ENCODE measurements at places on chromosomes 1 and 21.
A peak's percentile ranks its signal among the peaks of the same experiment; 100 is the strongest.

- DNase-seq, result no peak
Observed at GRCh38 chr1:229758101-229759036, 132.3 kb downstream of the URB2 start.

- DNase-seq, result no peak
Observed at GRCh38 chr1:211241071-211241470, 18.1 kb upstream of the RCOR3 start.

DNA sequence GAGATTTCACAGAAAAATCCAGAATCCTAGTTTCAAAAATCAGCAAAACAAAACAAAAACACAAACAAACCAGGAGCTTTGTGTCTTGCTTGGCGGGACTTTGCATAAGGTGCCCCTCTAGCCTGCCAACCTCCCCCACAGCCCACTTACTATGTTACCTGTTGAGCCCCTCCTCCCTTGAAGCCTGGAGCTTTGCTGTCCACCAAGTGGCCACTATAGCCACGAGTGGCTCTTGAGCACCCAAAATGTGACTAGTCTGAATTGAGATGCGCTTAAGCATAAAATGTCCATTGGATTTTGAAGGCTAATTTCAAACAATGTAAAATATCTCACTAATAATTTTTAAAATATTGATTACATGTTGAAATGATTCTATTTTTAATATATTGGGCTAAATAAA is 12.2 kb downstream of the TFAP2E start:
- no peak for DNase-seq

DNA sequence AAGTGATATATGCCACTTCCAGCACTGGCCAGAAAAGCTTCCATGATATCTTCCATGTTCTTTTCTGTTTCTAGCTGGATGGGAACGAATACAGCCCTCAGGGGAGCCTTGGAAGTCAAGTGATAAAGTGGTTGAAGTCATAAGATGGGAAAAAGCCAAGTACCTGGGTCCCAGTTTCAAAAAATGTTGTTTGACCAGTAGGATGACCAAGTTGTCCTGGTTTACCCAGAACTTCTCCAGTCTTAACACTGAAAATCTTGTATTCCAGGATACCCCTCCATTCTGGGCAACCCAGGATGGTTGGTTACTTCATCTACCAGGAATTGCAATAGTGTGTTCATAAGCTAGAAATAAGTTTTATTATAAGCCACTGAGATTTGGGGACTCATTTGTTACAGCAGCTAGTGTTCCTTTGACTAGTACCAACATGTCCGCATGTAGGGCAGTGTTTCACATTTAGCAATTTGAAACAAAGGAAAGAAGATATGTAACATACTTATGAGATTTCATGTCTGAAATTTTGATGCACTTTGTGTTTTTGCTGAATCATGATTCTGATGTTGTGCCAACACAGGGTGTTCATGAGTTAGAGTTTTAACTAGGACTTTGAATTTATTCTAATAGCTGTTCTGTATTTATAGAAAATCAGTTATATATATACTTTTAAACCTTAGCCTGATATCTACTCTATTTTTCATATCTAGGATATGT is 139.9 kb downstream of the TPR start:
- DNase-seq, result no peak

GRCh38 chr1:44512313-44512885 is 107.3 kb downstream of the RNF220 start:
- DNase-seq, result no peak

DNA sequence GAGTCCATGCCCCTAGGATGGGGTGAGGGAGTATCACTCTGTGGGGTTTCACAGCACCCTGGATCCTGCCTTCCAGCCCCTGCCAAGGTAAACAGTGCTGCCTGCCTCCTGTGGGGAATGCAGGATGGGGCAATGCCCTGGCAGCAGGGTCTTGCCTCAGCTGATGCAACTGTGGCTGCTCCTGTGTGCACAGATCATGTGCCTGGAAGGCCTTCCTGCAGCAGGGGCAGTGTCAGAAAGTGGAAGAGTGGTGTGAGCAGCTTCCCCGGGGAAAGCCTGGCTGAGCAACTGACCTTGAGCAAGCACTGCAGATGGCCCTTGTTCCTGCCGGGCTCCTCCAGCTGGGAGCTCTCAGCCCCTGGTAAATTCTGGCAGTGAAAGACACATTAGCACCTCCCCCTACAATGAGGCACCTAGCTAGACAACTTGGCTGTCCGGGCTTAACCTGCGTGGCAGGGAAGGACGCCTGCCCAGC is 9.9 kb downstream of the TOR3A start:
- no peak for DNase-seq

DNA sequence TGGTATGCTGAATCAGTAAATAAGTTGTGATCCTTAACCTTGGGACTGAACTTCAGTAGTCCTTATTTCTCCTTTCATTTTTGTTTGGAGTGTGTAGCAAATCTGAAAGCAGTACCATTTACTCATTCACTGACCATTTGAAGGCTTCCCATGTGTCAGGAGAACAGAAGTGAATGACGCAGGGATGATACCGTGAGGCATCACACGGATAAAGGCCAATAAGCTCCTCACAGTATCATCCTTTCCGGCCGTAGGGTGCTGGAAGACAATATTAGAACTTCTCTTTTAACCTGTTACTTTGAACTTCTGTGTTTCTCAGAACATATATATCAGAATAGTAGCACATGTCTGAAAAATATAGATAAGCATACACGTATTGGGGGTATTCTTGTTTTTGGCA is 21.3 kb downstream of the BACH1 start:
- DNase-seq, result no peak

GRCh38 chr1:163730411-163730821 is 408.7 kb downstream of the NUF2 start:
- DNase-seq, result peak; percentile 80

- no peak for DNase-seq
Observed at GRCh38 chr21:40615505-40616376, 231.2 kb downstream of the DSCAM start.

DNA sequence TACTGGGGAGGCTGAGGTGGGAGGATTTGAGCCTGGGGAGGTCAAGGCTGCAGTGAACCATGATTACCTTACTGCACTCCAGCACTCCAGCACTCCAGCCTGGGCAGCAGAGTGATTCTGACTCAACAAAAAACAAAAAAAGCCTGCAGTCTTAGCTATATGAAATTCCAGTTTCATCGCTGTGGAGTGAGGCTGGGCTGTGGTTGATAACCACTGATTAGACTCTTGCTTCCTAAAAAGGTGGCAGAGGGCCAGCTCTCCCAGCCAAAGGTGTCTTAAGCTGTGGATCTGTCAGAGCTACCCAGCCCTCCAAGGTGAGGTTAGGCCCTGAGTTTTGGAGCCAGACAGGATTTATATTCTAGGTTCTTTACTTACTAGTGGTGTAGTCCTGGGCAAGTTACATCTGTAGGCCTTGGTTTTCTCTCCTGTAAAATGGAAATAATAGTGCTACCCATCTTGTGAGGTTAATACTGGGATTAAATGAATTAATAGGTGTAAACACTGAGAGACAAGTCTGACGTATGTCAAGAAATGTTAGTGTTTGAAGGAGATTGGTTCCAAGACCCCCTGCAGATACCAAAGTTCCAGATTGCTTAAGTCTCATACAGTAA is 35.9 kb downstream of the TMCC2 start:
- no peak for DNase-seq

DNA sequence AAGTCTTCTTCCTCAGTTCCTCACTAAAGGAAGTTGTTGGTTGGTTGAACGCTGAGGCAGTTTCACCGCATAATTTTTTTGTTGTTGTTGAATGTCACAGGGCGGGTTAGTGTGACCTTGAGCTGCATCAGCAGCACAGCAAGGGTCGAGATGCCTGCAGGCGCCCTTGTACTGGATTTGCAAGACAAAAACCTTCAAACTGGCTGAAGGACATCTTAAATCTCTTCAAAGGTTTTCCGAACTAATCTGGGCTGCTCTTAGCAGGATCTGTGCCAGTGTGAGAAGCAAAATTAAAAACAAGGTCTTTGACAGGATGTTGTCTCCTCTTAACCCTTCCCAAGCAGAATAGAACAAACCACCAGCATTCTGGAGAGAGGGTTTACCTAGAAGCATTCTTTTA is 59.4 kb downstream of the NRIP1 start:
- peak; percentile 22 for DNase-seq

GRCh38 chr1:9027307-9027706 is 1.1 kb upstream of the SLC2A7 start:
- DNase-seq, result no peak

DNA sequence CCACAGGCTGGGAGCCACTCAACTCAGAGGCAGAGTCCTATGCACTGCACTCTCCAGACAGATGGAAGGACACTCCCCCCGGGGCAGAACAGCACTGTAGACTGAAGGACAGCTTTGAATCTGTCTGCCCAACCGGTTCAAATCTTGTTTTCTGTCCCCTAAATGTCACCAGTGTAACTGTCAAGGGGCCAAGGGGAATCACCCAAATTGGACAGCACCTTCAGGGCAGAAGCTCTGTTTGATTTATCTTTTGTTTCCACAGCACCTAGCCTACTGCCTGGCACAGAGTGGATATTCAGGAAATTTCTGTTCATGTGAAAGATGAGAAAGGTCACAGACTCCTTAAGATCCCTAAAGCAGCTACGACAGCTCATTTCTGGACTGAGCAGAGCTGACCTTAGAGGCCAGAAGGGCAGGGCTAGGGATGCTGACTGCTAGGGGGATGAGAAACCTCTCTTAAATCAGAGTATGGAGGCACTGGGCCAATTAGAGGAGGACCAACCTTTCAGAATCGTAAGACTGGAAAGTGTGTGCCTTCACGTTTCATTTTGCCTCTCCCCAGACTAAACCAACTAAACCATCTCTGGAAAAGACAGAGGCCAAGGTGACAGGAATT is 41.0 kb downstream of the ITPKB start:
- no peak for DNase-seq

- DNase-seq, result peak; percentile 45
Observed at GRCh38 chr1:9238550-9238949, 4.0 kb downstream of the H6PD start.

DNA sequence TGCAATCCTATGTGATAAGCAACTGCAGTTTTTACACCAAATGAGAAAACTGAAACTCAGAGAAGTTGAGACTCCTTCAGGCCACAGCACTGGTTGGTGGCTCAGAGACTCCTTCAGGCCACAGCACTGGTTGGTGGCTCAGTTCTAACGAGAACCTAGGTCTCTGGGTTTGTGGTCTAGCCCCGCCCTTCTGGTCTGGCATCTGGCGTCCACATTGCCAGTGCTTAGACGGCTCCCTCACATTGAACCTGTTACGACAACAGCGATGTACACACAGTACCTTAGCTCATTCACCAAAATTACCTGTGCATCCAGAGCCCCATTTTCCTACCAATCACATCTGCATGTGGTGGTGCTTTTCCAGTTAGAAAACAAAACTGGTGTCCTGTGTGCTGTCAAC is 66.1 kb downstream of the NID1 start:
- DNase-seq, result no peak

DNA sequence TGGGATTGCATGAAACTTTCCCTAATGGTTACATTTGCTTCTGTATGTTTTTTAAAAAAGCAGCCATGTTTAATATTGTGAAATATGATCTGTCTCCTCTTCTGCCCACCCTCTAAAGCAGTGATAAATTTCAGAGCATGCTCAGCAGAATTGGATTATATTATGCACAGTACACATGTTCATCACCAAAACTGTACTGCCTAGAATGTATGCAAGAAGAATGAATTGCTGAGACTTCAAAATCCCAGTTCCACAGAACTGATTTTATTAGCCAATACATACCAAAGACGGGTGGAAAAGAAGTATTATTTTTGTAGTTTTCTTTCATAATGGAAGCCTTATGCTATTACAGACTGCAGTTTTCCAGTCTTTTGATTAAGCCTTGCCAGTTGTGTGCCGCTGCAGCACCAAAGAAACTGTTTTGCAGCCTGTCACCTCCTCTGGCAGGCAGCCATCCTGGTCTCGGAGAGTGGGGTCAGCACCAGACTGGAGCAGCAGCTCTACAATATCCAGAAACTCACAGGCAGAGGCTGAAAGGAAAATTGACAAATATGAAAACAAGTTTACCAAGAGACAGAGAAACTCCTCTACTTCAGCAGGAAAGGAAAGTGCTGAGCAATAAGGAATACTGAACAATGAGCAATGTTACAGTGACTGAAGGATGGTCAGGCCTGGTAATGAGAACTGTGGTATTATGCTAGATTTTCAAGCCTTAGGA is 58.1 kb downstream of the LHX4 start:
- no peak for DNase-seq

GRCh38 chr1:231200388-231201031 is 38.7 kb downstream of the TRIM67 start:
- no peak for DNase-seq

DNA sequence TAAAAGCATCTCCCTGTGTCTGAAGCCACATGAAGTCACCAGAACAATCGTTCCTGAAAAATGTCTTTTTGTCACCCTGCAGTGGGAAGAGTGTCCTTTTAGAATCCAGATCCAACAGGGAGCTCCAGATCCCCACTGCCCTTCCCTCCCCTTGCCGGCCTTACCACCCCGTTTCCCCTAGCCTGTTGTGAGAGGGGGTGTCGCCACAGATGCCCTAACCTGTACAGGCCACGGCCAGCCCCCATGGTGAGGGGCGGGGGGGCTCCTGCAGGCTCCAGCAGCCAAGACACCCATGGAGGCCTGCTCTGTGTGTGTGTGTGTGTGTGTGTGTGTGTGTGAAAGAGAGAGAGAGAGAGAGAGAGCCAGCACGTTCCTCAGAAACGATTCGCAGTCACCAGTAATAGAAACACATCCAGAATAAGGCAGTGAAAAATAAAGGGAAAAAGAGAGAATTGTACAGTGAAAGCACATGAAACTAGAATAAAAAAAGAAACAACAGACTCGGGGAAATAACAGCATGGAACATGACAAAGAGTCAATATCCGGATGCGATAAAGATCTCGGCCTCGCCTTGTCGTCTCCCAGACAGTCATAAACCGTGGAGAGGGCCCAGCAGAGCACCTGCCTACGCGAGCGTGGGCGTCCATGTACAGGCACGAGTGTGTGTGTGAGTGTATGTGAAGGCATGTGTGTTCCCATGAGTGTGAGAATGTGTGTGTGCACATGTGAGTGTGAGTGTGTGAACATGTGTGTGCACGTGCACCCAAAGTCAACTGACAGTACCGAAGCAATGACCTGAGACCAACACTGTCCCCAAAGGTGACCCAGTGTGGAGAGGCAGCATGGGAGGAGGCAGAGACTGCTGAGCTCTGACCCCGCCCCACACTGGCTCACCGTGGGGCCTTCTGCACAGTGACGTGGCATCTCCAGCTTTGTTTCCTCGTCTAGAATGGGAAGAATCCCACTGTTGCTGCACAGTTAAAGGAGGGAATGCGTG is 303.8 kb downstream of the NPHP4 start:
- no peak for DNase-seq

DNA sequence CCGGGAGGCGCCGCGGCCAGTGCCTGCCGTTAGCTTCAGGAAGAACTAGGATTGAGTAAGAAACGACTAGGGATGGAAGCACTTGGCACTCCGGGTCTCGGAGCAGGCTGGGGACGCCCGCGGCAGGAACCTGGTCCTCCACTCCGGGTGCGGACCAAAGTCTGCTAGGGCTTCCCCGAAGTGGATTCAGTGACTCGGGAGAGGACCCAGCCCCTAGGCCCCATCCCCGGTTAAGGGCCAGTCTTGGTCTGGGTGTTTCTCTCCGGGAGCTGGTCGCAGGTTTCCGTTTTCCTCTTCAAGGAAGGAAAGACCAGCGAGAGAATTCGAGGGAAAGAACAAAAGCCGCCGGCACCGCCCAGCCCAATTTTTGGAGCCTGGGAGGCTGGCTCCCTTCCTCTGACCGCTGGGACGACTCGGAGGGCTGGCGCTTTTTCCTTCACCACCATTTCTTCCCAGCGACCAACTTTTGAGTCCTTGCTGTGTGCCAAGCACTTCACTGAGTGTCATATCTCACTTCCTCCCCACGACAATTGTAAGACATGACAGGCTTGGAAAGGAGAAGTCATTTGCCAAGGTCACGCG is 16.8 kb upstream of the STMN1 start:
- peak; percentile 31 for DNase-seq

- DNase-seq, result no peak
Observed at GRCh38 chr1:217472915-217473314, 158.0 kb downstream of the GPATCH2 start.
